Suprapubic skin (tissue), 4 donors: ENCODE measurements at places on chromosomes 2 and 18. TPM values are rescaled to one million over a fixed set of nuclear protein-coding genes. Genes with fewer than 3 reads are reported as not detected.

The GATA6 gene
- total RNA-seq: 3.4 TPM

The UGT1A4 gene
- total RNA-seq: not detected

The GNLY gene
- not detected for total RNA-seq

The CFAP53 gene
- total RNA-seq: not detected

The LIMS3 gene
- total RNA-seq: 6.8 TPM

- no peak overlapping the region for H3K27ac ChIP-seq
- no peak overlapping the region for H3K4me3 ChIP-seq
- no peaks in the 10 kb centered on the region for H3K36me3 ChIP-seq
These were observed 2.7 kb upstream of the ERFE start for GRCh38 chr2:238155761-238156694.

GRCh38 chr2:76050196-76050595, 339.5 kb upstream of the GCFC2 start:
- no peak for DNase-seq
- H3K27ac ChIP-seq: no peak overlapping the region
- H3K36me3 ChIP-seq: no peaks in the 10 kb centered on the region
